ENCODE measurements at places on chromosomes 3 and 15.

GRCh38 chr3:183966361-183966791 is 51.3 kb downstream of the ABCC5 start:
- no peak for DNase-seq

DNA sequence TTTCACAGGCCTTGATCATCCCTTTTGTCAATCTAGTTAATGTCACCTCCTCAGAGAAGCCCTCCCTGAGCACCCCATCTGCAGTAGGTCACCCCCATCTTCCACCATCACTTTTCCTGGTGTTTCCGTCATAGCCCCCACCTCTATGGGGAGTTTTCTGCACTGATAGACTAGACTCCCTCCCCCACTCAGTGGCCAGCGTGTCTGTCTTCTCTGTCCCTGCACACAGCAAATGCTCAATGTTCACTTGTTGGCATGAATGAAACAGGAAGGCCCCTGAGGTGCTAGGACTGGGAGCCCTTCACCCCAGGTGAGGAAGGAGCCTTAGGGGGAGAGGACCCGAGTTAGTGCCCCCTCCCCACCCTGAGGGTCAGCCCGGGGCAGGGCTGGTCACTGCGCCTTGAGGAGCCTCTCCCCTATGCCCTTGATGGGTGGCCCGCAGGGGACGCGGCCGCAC is 15.8 kb upstream of the FANCD2 start:
- no peak for DNase-seq

GRCh38 chr3:165273411-165273810 is 77.2 kb upstream of the SLITRK3 start:
- DNase-seq, result no peak

GRCh38 chr15:82103468-82103867 is 57.6 kb upstream of the MEX3B start:
- DNase-seq, result no peak

- DNase-seq, result no peak
Measured at GRCh38 chr3:24673596-24673995, 178.9 kb upstream of the THRB start.

DNA sequence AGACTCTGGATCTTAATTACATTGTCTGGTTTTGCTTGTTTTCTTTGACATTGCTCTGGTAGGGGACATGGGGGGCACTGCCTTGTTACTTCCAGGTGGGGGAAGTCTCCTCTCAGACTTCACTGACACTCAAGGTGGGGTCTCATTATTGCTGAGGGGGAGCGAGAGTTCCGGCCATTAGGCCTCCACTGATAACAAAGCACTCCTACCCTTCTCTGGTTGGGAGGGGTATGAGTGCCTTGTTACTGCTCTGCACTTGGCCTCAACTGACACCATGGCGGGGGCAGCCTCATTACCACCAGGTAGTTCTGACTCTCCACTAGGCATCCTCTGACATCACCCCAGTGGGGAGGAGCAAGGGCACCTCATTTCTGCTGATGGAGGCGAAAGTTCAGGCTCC is 25.7 kb downstream of the SH3GL3 start:
- DNase-seq, result no peak

Measured in AG10803 (cell line).